NCI-H2029 treated with DMSO at 0.1 percent for 48 hours (cell line): ENCODE measurements at places on chromosomes 6 and 20.
A peak's percentile ranks its signal among the peaks of the same experiment; 100 is the strongest.

DNA sequence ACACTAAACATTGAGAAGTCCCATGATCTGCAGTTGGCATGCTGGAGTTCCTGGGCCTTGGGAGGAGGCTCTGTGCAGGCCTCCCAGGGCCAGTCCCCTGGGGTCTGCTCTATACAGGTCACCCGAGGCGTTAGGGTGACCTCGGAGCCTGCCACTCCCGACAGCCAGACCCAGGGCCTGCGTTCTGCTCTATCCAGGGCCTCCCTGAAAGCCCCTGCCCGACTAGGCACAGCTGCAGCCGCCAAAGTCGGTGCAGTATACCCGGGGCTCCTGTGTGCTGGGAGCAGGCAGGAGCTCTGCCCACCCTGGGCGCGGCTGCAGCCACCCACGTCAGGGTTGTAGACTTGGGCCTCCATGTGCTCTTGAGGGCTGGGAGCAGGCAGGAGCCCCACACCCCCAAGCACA, 6.3 kb upstream of the OR14J1 start:
- no peak for DNase-seq

DNA sequence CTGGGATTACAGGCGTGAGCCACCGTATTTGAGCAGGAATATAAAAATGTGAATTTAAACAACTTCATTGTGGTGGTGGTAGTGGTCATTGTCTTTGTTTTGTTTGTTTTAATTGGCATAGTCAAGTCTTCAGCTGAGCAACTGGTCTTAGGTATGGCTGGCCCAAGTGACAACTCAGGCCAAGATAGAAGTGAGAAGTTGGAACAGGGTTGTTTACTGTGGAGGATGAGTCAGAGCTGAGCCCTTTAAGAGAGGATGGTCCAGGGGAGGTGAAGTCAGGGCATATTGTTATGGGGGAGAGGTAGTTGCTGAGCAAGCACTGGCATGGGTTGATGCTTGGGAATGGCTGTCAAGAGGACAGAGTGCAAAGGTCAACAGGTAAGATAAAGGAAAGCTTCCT, 308.2 kb downstream of the FARS2 start:
- DNase-seq = no peak

GRCh38 chr6:24891004-24891403, 44.8 kb downstream of the RIPOR2 start:
- no peak for DNase-seq

GRCh38 chr6:127547904-127548649, 28.9 kb upstream of the C6orf58 start:
- DNase-seq = no peak

- DNase-seq = no peak
Measured at GRCh38 chr6:156413154-156413553, 364.0 kb upstream of the ARID1B start.

DNA sequence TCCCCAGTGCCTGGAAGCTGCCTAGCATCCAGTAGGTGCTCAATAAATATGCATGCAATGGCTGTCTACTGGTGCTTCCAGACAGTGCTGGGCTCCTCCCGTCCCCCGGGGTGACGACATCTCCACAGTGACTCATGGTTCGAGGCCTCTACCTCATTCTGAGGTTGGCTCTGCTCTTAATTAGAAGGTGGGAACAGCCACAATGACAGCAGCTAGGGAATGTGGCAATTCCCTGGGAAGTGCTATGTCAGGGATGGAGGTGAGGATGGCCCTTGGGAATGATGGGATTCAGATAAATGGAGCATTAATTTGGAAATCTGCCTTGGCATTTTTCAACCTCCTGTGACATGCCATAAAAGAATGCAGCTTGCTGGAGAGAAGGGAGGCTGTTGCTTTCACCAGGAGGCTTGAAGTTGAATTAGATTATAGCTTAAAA, 43.5 kb upstream of the NFATC2 start:
- DNase-seq = no peak

DNA sequence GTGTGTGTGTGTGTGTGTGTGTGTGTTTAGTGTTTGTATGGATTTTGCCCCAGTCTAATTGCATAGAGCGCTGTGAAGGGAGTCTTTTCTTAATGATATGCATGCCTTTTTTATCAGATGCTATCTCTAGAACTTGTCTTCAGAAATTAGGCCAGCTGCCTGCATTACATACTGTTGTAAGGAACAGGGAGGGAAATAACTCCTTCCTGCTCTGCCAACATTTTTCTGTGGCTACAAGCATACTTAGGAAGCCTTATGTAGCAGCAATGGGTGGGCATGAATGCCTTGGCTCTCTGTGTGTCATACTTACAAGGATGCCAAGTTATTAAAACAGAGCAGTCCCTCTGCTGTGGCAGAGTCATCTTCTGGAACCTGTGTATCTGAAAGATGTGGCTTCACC, 8.0 kb upstream of the COL21A1 start:
- DNase-seq = no peak

DNA sequence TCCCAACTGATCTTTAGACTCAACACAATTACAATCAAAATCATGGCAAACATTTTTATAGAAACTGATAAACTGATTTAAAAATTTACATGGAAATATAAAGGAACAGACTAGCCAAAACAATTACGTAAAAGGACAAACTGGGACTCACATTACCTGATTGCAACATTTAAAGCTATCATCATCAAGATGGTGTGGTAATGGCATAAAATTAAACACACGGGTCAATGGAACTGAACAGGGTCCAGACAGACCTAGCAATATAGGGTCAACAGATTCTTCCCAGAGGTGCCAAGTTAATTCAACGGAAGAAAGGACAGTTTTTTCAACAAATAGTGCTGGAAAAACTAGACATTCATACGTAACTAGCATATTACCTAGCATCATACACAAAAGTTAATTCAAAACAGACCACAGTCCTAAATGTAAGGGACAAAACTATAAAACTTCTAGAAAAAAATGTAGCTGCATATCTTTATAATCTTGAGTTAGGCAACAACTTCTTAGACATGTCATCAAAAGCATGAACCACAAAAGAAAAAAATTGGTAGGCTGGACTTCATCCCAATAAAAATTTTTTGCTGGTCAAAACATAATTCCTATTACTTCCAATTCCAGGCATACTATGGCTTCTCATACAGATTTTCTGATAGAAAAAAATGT, 147.4 kb upstream of the BEND6 start:
- DNase-seq = no peak

DNA sequence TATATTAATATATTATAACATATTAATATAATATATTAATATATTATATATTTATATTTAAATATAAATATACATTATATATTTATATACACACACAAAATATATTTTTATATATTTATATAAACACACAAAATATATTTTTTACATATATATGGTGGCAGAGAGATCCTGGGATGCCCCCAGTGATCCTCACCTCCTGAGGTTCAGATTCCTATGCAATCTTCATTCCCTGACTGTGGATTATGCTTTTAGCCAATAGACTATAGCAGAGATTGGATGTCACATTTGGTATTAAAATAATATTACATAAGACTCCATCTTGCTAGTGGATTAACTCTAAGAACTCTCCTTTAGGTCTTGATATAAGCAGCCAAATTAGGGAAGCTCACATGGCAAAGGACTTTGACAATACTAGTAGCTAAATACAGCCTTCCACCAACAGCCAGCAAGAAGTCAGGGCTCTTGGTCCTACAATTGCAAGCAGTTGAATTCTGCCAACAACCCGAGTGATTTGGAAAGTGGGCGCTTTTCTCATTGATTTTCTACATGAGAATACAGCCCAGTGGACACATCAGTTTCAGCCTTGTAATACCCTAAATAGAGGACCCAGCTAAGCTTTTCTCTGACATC, 681.0 kb downstream of the C6orf118 start:
- DNase-seq = no peak

DNA sequence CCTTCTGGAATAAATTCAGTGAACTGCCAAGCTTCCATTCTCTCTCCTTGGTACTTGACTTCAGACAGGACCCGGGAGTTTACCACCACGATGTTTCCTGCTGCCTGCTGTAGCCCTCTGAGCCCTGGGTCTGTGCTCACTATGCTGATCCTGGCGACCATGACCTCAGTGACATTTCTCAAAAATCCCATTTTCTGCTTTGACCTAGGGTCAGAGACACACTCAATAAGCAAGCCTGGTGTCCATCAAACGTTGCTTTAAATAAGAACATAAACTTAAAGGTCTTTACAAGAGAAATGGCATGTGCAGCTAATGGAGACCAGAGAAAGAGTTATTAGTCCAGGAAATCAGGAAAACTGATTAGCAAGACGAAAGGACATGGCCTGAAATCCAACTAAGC, 509.7 kb upstream of the SULF2 start:
- DNase-seq = no peak

- DNase-seq = no peak
Measured at GRCh38 chr6:2140438-2141128, 104.8 kb downstream of the GMDS start.

DNA sequence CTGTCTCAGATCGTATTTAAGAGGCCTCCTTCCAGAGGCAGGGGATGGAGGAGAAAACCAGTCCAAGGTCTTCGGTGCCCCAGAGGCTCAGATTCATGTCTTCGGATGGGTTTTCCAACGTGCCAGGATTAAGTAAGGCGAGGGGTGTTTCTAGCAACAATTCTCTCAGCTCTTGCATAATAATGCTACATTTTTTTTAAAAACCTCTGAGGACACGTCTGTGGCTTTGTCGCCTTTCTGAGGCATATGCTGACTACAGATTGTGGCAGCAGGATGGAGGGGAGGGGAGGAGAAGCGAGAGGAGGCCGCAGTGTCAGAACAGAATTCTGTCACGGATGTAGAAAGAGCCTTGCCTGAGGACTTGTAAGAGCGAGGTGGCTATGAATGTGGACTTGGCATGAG, 17.7 kb upstream of the CCDC167 start:
- no peak for DNase-seq

DNA sequence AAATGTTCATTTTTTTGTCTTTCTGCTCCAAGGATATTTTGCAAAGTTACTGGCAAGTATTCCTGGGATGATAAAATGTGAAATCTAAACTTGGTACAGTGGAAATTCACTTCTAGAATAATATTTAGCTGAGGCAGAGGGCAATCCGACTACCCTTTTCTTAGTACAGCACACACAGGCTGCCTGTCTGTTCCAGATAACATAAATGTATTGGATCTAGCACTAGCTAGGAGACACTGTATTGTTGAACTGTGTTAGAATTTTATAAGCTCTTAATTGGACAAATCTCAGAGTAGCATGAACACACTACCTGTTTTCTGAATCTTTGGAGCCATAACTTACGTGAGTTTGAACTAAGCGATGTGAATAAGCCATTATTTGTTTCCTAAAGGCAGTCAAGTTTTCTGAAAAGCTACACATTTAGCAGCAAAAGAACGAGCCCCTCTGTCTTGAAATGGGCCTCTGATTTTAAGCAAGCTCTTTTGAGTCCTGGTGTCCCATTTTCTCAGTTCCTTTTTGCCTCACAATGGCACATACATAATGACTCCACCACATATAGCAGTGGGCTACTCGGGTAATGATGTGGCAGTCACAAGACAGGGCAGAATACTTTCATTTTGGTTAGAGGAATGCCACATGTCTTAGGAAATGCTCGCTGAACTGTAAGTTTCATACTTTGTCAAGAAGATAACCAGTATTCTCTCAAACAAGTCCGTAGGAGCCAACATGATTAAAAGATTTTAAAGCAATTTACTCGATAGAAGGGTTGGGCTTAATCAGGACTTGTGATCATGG, 116.5 kb upstream of the ESR1 start:
- no peak for DNase-seq

GRCh38 chr6:36078159-36078558, 50.6 kb downstream of the MAPK14 start:
- DNase-seq = no peak

DNA sequence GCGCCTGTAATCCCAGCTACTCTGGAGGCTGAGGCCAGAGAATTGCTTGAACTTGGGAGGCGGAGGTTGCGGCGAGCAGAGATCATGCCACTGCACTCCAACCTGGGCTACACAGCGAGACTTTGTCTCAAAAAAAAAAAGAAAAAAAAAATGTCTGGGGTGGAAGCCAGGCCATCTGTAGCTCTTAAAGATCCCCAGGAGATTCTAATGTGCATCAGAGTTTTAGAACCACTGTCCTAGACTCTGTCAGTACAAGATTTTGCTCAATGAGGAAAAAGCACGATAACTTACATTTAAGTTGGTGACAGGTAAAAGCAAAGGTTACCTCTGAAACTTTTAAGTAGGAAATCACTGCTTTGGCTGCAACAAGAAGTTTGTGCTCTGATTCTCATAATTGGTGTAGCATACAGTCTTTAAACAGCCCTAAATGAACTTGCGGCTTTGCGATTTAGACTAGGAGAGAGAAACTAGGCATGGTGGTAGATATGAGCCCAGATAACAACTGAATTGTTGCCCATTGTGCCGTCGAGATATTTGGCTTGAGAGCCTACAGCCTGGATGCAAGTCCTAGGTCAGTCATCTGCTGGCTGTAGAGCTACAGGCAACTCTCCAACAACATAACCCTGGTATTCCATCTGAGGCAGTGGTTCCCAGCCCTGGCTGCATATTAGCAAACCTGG, 67.2 kb downstream of the BACH2 start:
- no peak for DNase-seq

DNA sequence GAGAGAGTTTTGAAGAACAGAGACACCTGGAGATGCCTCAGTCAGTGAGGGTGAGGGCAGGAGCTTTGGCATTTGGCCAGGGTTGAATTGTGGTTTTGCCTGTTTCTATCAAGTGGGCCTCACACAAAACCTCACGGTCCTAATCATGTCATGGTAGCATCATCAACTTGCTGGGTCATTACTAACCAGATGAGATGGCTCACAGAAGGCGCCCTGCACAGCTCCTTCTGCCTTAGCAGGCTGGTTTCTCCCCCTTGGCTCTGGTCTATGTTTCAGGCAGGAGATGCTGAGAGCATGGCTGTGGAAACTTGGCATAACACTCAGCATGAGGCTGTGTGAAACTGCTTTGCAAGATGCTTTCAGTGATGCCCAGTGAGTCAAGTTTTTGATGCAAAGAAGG, 99.3 kb downstream of the LRRC1 start:
- DNase-seq = peak; percentile 88

DNA sequence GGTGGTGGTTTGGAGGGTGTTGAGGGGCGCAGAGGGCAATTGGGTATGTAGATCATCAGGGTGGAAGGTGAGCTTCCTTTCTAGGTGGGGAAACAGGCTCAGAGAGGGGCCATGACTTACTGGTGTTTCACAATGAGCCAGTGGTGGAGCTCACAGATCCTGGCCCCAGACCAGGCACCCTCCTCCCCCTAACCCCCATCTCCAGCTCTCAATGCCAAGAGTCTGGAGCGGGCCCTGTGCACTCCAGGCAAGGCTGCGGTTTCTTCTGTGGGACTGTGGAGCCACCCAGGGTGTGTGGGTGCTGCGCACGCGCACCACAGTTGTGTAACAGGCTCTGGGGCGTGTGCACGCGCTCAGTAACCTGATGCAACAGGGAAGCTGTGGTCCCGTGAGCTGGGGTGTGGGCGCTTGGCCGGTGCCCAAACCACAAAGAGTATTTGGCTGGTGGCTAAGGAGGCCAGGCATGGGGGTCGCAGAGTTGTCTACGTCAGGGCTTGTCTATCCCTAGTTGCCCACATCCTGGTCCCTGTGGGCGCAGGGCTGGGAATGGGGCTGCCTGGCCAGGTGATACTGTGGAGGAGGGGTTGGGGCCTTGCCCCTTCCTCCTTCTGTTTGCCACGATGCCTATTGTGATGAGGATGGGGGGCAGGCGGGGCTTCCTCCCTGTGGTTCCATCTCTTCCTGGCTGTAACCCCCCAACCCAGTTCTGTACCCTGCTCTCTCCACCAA, 37.5 kb upstream of the MRPS18A start:
- DNase-seq = peak; percentile 79

- no peak for DNase-seq
Measured at GRCh38 chr6:140847262-140847645, 1285.5 kb upstream of the GJE1 start.
